ENCODE measurements at places on chromosomes 3 and 15.

DNA sequence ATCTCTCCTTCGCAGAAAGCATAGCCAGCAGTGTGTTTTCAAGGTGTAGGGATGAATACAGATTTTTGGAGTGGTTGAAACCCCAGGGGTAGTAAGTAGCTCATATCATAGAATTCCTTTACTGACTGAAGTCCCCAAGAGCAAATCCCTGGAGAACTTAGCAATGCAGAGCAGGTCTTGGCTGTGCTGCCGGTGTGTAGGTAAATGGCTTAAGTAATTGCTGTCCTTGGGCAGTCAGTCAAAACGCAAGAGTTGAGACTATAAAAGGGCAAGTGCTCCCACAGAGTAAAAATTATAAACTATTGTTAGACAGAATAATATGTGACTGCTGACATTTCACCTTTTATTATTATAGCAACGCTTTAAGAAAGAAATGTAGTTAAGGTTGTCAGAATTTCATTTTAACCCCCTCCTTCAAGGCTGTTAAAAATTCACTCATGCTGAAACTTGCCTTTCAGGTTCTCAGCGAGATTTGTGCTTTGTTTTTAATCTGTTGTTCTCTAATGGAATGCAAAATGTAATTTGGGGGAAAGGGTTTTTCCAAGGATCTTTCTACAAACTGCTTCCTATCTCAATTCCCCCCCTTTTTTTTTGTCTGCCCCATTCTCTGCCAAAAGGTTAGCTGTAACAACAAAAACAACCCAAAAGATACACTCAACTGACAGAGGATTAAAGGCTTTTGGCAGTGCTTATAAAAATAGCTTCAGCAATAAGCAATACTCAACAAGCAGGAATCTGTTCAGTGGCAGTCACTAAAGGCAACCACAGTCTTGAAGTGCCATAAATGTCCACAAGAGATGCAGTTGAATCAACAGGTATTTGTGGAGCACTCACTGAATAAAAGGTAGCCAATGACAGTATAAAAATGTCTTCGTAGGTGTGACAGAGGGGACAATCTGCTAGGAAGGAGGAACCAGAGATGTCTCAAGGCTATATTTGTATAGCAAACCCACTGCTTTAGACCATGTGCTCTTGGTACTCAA is 105.3 kb downstream of the THRB start:
- DNase-seq = no peak

DNA sequence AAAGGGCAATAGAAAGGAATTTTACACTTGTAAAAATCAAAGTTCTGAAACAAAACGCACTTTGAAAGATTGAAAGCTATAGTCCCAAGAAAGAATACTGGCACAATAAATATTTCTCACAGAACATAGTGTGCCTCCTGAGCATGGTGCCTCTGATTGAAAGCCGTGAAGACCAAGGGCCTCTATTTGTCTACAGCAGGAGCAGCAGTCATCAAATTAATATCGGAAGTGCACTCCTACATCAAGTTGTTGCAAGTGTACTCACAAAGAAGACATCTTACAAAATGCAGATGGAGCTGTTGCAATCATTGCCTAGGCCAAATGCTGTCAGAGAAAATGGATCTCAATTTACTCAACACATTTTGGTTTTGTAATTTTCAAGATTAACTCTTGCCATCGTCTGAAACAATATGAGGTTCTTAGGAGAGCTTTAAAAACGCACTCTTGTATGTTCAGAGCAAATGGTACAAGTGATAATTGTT is 9.2 kb upstream of the WDR49 start:
- DNase-seq = peak; percentile 45

- DNase-seq = no peak
These were observed 16.2 kb downstream of the TERC start for GRCh38 chr3:169748670-169749069.

- DNase-seq = no peak
These were observed at the start of gene LRRC2 for GRCh38 chr3:46566040-46566641. Gene LRRC2 (minus strand): TSS chr3:46566302. CDS start chr3:46551591, 14,711 bp downstream.

- DNase-seq = no peak
These were observed 108.4 kb downstream of the CORO2B start for GRCh38 chr15:68687136-68687735.

- no peak for DNase-seq
These were observed 61.6 kb downstream of the MAP4 start for GRCh38 chr3:47954567-47954966.

DNA sequence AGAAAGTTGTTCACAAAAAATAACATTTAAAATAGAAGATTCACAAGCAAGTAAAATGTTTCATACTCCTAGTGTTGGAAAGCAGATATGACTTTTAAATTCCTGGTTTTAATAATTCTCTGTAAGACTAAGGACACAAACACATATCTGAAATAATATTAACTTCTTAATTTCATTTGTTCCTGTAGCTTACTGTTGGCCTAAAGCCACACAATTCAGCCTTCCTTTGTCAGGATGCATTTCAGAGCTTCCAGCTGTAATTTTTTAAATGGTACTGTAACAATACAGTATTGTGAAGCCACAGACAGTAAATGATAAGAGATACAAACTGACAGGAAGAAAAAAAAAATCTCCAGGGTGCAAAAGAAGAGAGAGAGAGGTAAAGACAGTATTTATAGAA is 84.2 kb downstream of the TMCC1 start:
- no peak for DNase-seq

- no peak for DNase-seq
These were observed 72.5 kb upstream of the AGTR1 start for GRCh38 chr3:148625095-148625736.

- no peak for DNase-seq
These were observed 325.0 kb downstream of the CGGBP1 start for GRCh38 chr3:87733671-87734367.

- no peak for DNase-seq
These were observed 14.3 kb downstream of the TPRG1 start for GRCh38 chr3:189186101-189186500.

DNA sequence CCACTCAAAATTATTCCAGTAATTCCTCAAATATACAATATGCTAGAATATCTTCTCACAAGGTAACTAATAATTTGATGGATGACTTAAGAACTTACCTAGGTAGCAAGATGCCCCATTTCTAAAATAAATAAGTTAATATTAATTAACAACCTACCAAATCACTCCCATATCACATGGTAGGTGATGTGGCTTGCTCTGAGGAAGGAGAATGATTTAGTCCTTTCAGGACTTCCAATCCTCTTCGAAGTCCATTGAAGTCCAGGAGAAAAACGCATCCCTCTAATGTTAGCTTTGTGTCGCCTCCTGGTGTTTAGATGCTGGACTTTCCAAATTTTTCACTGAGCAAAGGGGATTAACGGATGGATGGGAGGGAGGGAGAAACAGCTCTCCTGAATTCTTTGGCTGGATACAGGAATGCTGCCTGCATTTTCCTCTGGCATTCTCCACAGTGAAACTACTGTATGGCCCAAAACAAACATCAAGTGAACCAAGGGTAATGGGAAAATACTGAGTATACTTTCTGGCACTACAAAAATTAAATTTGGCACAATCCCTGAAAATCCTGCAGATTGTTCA is 58.6 kb downstream of the PRICKLE2 start:
- DNase-seq = no peak

- DNase-seq = peak; percentile 16
These were observed 33.6 kb downstream of the HEG1 start for GRCh38 chr3:125022206-125022605.

GRCh38 chr3:9765865-9766264 is 3.9 kb downstream of the CAMK1 start:
- no peak for DNase-seq

- peak; percentile 59 for DNase-seq
These were observed 17.3 kb downstream of the ABHD5 start for GRCh38 chr3:43707998-43708397.

GRCh38 chr15:43943511-43943910 is 116.7 kb downstream of the WDR76 start:
- DNase-seq = no peak

DNA sequence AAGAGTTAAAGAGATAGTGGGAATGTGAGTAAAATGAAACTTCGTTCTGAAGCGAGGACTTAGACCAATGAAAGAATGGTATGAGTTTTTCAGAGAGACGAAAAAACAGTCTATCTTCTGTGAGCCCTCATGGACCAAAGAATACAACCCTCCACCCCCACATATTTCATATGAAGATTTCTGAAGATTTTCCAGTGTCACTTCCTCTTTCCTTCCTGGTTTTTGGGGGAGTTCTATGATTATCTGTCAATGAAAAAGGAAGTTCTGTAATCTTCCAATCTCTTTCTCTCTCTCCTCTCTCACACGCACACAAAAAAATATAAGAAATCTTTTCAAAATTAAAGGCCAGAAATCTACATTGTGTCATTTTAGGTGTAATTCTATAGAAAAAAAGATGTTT is 27.7 kb downstream of the CMSS1 start:
- peak; percentile 41 for DNase-seq

- DNase-seq = peak; percentile 4
These were observed 357.5 kb downstream of the CHST2 start for GRCh38 chr3:143476965-143477640.

DNA sequence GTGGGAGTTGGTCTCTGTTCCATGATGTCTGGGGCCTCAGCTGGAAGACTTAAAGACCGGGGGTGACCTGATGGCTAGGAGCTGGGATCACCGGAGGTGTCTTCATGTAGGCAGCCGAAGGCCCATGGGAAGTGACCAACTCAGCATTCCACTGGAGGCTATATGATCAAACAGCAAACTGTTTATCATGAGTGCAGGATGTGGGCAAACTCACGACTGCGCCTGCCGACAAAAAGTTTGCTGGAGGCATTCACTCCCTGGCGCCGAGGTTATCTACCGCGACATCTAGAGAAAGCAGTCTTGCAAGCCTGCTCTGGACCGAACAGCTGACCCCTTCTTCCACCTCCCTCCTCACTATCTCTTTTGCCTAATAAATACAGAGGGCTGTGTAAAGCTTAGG is 62.7 kb upstream of the NR2C2 start:
- no peak for DNase-seq

DNA sequence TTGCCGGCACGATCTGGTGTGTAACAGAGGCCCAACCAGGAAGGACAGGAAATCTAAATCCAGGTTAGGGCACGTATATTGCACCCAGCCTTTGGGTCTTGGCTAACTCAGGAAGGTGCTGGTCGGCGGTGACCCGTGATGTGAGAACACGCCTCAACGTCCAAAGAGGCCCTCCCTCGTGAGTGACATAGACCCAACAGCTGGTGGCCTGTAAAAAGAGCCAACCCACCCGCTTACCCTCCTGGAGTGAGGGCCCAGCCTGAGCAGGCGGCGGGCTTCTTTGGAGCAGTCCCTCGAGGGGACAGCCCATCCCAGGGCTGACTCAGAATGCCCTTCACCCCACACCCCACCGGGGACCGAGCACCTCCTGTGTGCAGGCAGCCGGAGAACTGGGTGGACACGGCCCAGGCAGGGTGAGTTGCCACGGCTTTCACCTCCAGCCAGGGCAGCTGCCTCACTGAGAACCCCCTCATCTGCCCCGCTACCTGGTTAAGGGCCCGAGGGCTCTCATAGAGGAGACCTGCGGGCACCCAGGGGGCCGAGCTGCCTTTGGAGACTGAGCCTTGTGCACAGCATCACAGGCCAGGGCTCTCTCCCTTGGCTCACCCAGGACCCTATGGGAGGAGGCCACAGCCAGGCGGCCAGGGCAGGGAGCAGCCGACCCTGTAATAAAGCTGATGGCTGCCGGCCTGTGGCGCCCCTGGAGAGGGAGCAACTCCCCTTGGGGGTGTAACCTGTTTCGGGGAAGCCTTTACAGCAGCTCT is 41.8 kb downstream of the ZNF710 start:
- no peak for DNase-seq

- DNase-seq = no peak
These were observed 596.7 kb downstream of the TUSC7 start for GRCh38 chr3:117306299-117306698.

DNA sequence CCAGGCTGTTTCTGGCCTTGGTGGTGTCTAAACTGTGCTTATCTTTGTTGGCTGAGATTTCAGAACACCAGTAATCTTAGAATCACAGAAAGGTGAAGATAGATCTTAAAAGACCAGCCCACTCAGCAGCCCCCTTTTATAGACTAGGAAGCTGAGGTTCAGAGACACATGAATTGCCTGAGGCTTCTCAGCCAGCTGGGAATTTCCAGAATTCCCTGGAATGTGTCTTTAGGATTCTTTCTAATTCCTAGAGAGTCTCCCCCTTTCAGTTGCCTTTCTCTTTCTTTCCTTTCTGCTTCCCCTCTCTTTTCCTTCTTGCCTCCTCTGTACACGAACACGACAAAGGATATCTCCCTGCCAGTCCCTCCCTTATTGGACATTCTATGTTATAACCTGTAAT is 19.5 kb downstream of the ANKUB1 start:
- DNase-seq = no peak

DNA sequence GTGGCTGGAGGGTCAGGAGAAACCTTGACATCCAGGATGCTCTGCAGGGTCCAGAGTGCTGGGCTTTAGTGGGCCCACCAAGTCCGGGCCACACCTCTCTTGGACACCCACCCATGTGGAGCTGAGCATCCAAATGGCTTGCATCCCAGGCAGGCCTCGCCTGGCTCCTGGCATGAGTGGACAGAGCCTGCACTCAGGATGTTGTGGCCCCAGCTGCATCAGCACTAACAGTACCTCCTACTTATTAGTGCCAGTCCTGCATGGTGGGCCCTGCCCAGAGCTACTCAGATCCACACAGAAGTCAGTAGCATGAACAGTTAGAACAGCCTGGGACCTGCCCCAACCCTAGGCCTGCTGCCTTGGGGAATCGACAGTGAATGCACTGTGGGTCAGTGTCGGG is 42.2 kb upstream of the MRPS22 start:
- no peak for DNase-seq

DNA sequence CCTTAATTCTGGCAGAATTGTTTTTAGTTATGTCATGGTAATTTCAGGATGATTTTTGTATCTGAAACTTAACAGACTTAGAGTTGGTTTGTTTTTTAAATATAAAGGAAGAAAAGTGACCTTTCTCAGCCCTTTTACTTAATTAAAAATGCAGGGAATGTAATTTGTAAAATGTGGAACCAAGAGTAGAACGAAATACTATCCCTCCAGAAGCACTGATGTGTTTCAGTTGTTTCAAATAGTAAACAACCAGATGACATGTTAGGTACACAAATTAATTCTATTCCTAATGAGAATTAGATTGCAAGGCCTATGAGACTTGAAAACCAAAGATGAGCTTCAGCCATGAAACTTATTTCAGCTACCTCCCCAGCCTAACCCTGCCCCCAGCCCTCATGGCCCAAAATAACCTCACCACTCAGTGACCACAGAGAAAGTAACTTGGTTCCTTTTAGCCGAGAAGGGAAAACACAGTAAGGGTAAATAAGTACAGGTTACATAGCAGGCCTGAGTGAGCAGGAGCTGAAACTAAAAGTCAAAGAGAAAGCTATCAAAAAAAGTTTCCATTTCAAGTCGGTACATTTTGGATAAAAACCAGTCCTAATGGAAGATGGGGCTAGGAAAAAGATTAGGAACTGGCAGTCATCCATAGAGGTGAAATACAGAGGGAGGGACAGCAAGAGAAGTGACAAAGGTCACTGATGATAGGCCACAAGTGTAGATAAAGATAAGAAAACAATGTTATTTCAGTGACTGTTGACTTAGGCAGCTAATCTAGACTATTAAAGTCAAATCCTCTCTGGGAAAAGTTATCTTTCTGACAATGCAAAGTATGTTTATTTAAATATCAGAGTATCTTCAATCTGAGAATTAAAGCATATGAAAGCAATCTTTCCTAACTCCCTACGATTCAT is 23.2 kb downstream of the SENP8 start:
- peak; percentile 14 for DNase-seq
